ENCODE measurements at places on chromosomes 2 and 18. TPM values are rescaled to one million over a fixed set of nuclear protein-coding genes. Genes with fewer than 3 reads are reported as not detected.

DNA sequence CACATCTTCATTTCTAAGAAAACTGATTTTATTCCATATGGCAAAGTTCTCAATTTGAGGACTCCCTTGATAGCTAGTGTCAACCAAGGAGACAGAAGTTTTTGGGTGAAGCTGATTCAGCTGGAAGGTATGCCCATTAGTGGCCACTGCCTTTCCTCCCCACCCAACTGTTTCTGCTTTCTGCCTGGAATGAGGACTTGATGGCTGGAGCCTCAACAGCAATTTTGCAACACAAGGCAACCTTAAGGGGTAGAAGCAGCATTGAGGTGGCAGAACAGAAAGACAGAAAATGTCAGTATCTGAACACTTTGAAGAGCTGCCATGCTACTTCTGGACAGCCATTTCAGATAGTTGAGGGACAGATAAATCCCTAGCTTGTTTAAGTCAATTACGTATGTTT lies 47.0 kb downstream of the INHBB start:
- peaks cover 11% of the 10 kb centered on the region for H3K27me3 ChIP-seq
- H3K4me3 ChIP-seq, result no peak overlapping the region
- H3K36me3 ChIP-seq, result no peaks in the 10 kb centered on the region
- H3K4me1 ChIP-seq, result peaks cover 7% of the 10 kb centered on the region

GRCh38 chr2:46936566-46936965 lies 21.0 kb upstream of the MCFD2 start:
- H3K36me3 ChIP-seq, result no peaks in the 10 kb centered on the region
- H3K4me3 ChIP-seq, result no peak overlapping the region
- no peak for DNase-seq
- H3K27me3 ChIP-seq, result peaks cover 12% of the 10 kb centered on the region
- H3K4me1 ChIP-seq, result peaks cover 11% of the 10 kb centered on the region

DNA sequence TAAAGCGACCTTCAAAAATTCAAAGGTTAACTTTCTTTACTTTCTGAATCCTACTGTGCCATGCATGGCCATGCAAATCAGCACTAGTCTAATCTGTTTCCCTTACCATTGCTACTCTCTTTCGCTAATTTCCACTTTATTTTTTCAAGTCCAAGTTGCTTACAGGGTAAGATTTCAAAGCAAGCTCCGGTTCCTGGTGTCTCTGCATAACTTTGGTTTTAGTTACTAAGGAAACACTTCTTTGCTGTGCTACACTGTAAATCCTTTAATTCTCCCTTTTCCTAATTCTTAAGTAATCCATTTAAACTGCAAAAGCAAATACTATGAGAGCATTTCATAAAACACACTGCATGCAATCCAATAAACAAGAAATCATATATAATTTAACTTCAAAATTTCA lies 383.5 kb upstream of the LYPD1 start:
- no peak overlapping the region for H3K27ac ChIP-seq
- peaks cover 23% of the 10 kb centered on the region for H3K4me1 ChIP-seq
- no peak for DNase-seq
- no peaks in the 10 kb centered on the region for H3K27me3 ChIP-seq

- H3K4me3 ChIP-seq, result peak overlapping the region; percentile 94
Observed at GRCh38 chr2:230864122-230864604, 579 bp upstream of the ITM2C start.

DNA sequence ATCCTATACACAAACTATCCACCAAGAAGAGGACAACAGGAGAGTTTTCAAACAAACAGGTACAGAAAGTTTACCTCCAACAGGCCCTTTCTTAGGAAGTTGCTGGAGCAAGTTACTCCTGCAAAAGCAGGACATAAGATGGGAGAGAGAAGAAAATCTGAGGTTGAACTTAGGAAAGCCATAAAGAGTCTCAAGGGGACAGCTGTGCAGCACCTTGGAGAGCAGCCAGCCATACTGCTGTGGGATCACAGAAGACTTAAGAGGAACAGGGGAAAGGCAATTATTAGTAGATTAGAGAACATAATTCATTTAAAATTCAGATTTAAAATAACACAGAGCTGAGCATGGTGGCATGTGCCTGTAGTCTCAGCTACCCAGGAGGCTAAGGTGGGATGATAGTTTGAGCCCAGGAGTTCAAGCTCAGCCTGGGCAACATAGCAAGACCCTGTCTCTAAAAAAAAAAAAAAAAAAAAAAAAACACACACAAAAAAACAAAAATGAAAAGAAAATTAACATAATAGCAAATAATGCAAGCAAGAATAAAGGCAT lies 148.1 kb upstream of the SIX3 start:
- H3K27me3 ChIP-seq, result no peaks in the 10 kb centered on the region
- no peak overlapping the region for H3K4me3 ChIP-seq
- peaks cover 7% of the 10 kb centered on the region for H3K36me3 ChIP-seq
- H3K4me1 ChIP-seq, result peaks cover 48% of the 10 kb centered on the region
- peak; percentile 55 for DNase-seq
- H3K27ac ChIP-seq, result no peak overlapping the region

DNA sequence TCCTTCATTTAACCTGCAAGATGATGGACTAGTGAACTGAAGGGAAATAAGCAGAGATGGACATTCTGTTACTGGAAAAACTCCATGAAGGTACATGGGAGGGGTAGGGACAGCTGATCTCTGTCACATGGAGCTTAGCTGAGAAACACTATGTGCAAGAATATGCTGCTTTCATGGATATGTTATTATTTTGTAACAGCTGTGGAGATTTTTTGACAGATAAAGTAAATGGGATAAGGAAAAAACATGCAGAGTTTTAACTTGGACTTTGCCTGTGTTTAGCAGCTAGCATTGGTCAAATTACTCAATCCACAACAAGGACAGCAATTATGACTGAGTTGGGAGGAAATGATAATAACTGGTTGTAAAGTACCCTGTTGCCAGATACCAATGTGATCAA lies 28.7 kb upstream of the HNRNPA3 start:
- no peak overlapping the region for H3K4me3 ChIP-seq
- peaks cover 14% of the 10 kb centered on the region for H3K4me1 ChIP-seq
- DNase-seq, result no peak

GRCh38 chr2:238566001-238566645 lies 139.4 kb downstream of the ASB1 start:
- H3K27me3 ChIP-seq, result no peaks in the 10 kb centered on the region
- DNase-seq, result no peak
- no peaks in the 10 kb centered on the region for H3K4me1 ChIP-seq
- no peaks in the 10 kb centered on the region for H3K36me3 ChIP-seq
- H3K4me3 ChIP-seq, result no peak overlapping the region
- no peak overlapping the region for H3K27ac ChIP-seq

DNA sequence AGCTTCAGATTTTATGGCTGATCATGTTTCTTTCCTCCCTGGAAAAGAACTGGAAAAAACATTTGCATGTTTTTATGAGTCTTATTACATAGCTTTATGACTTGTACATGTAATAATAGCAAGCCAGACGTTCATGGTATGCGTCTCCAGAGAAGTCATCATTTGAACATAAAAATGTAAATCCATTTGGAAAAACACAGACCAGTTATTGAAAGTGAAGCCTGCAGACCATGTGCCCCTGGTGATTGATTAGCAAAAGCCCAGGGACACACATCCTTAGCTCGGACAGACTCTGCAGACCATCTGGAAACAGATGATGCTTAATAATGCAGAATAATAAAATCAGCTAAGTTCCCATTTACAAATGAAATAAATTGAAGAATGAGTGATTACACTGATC lies 283.1 kb downstream of the TDRD15 start:
- peaks cover 4% of the 10 kb centered on the region for H3K4me1 ChIP-seq
- no peaks in the 10 kb centered on the region for H3K36me3 ChIP-seq
- H3K27ac ChIP-seq, result no peak overlapping the region
- DNase-seq, result no peak

DNA sequence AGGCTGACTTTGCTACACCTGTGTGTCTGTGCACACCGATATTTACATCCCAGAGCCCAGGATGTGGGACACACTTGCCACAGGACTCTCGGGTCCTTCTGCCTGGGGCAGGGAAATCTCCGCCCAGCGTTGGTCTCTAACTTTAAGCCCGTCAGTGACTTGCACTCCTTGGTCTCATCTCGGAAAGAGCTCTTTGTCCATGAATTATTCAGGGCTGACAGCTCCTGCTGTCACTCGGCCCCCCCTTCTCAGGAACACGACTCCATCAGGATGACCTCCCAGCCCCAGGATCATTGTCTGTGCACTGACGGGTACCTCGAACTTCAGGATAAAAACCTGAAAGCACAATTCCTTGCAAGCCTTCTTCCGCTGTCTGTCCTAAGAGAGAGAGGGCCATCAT lies 26.6 kb downstream of the PLB1 start:
- H3K27me3 ChIP-seq, result peaks cover 10% of the 10 kb centered on the region
- H3K27ac ChIP-seq, result no peak overlapping the region
- H3K4me3 ChIP-seq, result no peak overlapping the region
- DNase-seq, result no peak

DNA sequence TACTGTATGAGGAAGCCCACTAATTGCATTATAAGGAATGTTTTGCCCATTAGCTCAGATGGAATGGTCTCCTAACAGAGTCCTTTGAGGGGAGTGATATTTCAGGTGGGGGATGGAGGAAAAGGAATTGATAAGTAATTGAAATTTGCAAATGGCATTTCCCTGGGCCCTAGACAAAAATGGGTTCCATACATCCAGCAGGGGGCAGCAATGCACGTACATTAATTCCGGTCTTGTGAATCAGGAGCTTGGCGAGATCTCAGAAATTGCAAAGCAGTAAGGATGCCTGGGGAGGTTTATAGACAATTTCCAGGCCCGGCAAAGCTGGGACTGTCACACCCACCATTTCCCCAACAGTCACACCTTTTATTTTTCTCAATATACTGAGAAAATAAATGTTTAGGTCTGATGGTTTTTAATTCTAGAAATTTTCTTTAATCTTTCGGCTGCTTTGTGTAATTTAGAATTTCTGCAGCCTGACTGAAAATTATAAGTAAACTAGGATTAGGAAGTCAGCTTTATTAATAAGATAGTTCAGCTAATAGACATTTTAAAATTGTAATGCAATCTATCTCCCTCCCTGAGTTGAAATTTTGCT lies 122.8 kb downstream of the LYPD1 start:
- no peak overlapping the region for H3K4me3 ChIP-seq
- peaks cover 34% of the 10 kb centered on the region for H3K36me3 ChIP-seq
- peaks cover 24% of the 10 kb centered on the region for H3K4me1 ChIP-seq

DNA sequence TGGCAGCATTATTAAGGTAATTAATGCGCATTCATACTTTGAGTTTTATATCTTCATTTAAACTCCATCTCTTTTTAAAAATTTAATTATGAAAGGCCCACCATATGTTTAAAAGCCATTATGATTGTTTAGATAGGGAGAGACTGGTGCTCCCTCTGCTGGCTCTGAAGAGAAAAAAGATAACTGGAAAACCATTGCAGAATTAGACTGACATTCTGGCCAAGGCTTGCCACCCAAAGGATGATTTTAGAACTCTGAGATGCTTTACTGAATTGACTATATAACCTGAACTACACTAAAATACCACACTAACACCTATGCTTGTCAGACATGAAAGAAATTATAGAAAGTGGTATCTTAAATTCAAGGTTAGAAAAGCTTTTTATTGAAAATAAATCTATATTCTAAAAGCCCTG lies 127.6 kb upstream of the SPOPL start:
- DNase-seq, result no peak
- H3K36me3 ChIP-seq, result no peaks in the 10 kb centered on the region
- H3K4me1 ChIP-seq, result no peaks in the 10 kb centered on the region
- H3K27ac ChIP-seq, result no peak overlapping the region

GRCh38 chr2:112310906-112311305 lies 35.5 kb downstream of the ZC3H6 start:
- H3K27me3 ChIP-seq, result no peaks in the 10 kb centered on the region
- DNase-seq, result no peak
- no peaks in the 10 kb centered on the region for H3K36me3 ChIP-seq
- H3K4me3 ChIP-seq, result no peak overlapping the region
- no peaks in the 10 kb centered on the region for H3K4me1 ChIP-seq

GRCh38 chr18:3683483-3683882 lies 233.5 kb downstream of the TGIF1 start:
- no peak overlapping the region for H3K4me3 ChIP-seq
- peaks cover 31% of the 10 kb centered on the region for H3K36me3 ChIP-seq
- H3K27me3 ChIP-seq, result no peaks in the 10 kb centered on the region
- no peak for DNase-seq
- H3K4me1 ChIP-seq, result peaks cover 10% of the 10 kb centered on the region

DNA sequence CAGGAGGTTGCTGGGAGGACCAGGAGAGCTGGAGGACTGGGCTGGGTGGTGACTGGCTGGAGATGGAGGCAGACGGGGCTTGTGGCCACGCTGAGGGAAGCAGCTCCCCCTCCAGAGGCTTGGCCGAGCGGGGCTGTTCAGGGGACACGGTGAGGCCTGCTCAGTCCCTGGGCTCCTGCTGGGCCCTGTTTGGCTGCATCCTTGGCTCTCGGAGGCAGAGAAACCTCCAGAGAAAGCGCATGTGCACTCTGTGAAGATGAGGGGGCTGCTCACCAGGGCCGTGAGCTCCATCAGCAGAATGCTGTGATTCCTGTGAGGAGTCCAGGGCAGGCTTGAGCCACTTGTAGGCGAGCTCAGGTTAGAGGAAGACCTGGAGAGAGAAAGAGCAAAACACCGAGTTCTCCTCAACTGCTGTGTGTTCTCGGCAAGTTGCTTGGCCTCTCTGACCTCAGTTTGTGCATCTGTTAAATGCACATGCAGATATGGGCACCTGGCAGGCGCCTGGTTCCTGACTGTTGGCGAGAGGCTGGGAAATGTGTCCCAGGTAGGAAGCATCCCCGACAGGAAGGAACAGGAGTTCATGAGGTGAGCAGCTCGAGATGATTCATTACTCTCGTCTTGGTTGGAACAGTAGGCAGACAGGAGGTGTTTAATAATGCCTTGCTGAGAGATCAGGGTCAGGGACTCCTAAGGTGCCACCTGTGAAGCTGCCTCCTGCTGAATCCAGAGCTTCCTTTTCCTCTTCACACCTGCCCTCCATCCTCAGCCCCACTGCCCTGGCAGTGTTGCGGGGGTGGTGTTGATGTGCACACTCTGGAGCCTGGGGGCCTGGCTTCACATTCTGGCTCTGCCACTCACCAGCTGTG lies 941 bp downstream of the ZAP70 start:
- DNase-seq, result no peak
- H3K36me3 ChIP-seq, result 0 out of 2 replicates have a peak, but pooled peaks cover 2% of the 10 kb centered on the region
- H3K27me3 ChIP-seq, result peaks cover 4% of the 10 kb centered on the region
- H3K4me1 ChIP-seq, result peaks cover 19% of the 10 kb centered on the region
- H3K27ac ChIP-seq, result no peak overlapping the region

GRCh38 chr2:60957643-60958042 lies 59.9 kb upstream of the PEX13 start:
- no peak overlapping the region for H3K27ac ChIP-seq
- no peaks in the 10 kb centered on the region for H3K36me3 ChIP-seq
- H3K4me3 ChIP-seq, result no peak overlapping the region

- no peak overlapping the region for H3K27ac ChIP-seq
- DNase-seq, result no peak
- no peaks in the 10 kb centered on the region for H3K27me3 ChIP-seq
- peaks cover 32% of the 10 kb centered on the region for H3K4me1 ChIP-seq
- H3K4me3 ChIP-seq, result no peak overlapping the region
Observed at GRCh38 chr18:9802175-9803062, 83.4 kb upstream of the TXNDC2 start.

The CIB4 gene
- not detected for total RNA-seq

The FER1L5 gene
- 1.1 TPM for total RNA-seq

The FAM124B gene
- total RNA-seq, result 4.4 TPM

The TEX44 gene
- total RNA-seq, result not detected

The TFCP2L1 gene
- total RNA-seq, result 3.7 TPM

The SERPINB10 gene
- not detected for total RNA-seq

The PAIP2B gene
- total RNA-seq, result 22.4 TPM

The SLC4A5 gene
- 1.2 TPM for total RNA-seq
